ENCODE measurements at places on chromosomes 5 and 9.

GRCh38 chr9:123606141-123606540 lies 250.1 kb downstream of the CRB2 start:
- DNase-seq = no peak

DNA sequence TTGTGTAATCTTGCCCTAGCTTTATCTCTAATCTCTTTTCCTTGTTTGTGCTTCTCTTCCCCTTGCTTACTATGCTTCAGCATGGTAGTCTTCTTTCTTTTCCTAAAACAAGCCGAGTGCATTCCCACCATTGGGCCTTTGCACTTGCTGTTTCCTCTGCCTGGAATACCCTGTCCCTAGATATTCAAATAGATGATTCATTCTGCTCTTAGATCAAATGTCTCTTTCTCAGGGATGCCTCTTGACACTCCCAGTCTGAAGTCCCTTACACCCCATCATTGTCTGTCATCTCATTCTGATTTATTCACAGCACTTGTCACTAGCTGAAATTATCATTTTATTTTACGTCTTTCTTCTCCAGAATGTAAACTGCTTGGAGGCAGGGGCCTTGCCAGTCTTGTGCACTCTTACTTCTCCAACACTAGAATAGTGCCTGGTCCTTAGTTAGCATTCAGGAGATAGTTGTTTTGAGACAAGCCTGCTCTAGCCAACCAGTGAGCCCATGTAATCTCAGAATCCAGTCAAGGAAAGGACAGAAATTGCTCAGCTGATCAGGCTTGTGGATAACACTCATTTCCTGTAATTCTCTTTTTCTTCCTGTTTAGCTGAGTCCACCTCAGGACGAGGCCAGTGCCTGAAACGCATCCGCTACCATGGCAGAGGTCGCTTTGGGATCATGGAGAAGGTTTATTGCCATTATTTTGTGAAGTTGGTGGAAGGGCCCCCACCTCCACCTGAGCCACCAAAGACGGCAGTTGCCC lies 25.4 kb downstream of the MRPL22 start:
- DNase-seq = no peak

- DNase-seq = peak; percentile 47
These were observed 7.1 kb upstream of the AFAP1L1 start for GRCh38 chr5:149264439-149265067.

- DNase-seq = no peak
These were observed 151.0 kb upstream of the PAPPA start for GRCh38 chr9:116002624-116003023.

GRCh38 chr5:179271821-179272325 lies 73.4 kb downstream of the ADAMTS2 start:
- DNase-seq = no peak

DNA sequence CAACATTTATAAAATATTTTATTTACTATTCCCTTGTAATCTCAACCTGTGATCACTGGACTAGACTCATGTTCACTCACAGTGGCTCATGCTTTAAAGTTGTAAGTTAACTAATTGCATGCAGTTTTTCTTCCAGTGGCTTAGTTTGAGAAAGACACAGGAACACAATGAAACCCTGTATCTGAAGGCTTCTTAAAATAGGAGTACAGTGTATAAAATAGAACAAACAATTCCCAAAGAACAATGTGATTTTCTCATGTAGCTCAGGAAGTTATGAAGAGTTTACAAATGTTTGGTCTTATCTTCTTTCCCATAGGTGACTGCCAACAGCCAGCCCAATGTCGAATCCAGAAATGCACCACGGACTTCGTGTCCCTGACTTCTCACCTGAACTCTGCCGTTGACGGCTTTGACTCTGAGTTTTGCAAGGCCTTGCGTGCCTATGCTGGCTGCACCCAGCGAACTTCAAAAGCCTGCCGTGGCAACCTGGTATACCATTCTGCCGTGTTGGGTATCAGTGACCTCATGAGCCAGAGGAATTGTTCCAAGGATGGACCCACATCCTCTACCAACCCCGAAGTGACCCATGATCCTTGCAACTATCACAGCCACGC lies 5.9 kb downstream of the RGMB start:
- no peak for DNase-seq

DNA sequence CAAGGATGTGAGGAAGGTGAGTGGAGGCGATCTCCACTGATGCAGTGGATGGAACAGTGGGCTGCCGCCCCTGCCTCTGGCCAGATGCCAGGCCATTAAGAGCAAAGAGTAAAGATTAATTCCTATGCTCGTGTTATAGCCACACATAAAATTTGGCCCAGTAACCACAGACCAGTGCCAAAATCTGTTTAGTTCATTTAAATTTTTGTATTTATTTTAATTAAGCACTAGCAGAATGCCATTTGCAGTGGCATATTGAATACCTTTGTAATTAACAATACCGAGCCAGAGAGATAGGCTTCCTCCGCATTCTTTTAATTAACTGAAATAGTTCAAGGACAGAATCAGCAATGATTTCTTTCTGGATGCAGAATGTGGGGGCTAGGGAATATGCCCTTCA lies 179.8 kb downstream of the MED10 start:
- no peak for DNase-seq

DNA sequence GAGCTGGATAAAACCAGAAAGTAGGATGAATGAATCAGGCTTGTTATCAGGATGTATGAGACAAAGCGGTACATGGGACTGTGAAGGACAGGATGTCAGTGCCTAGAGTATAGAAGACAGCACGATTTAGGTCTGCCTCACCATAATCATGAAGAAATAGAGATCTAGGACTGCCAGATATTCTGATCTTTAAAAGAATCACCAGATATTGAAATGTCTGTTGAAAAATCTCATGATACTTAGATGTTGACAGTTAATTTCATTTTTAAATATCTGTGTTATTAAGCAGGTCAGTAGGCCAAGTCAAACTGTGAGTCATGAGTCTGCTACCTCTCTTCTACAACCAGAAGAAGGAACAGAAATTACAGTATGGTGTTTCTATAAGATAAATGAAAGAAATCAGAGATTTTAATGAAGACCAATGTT lies 65.0 kb downstream of the ST8SIA4 start:
- no peak for DNase-seq

DNA sequence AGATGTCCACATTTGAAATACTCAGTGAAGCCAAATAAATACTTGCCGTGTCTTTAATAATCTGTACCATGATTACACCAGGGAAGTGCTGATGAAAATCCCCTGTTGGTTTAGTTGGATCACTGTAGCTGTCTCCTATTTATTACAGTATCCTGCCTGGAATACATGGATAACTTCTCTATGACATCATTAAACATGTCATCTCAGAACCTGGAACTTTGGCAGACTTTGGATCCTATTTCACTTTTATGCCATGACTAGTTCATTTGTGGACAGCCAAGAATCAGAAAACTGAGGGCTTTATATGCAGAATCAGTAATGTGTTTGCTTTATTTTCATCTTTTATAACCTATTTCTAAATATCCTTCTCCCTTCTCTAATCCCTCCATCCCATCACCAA lies at the start of gene TXNDC8:
TXNDC8 (minus strand) TSS at position 137 of the 400 bp plus-strand sequence.
- DNase-seq = no peak

DNA sequence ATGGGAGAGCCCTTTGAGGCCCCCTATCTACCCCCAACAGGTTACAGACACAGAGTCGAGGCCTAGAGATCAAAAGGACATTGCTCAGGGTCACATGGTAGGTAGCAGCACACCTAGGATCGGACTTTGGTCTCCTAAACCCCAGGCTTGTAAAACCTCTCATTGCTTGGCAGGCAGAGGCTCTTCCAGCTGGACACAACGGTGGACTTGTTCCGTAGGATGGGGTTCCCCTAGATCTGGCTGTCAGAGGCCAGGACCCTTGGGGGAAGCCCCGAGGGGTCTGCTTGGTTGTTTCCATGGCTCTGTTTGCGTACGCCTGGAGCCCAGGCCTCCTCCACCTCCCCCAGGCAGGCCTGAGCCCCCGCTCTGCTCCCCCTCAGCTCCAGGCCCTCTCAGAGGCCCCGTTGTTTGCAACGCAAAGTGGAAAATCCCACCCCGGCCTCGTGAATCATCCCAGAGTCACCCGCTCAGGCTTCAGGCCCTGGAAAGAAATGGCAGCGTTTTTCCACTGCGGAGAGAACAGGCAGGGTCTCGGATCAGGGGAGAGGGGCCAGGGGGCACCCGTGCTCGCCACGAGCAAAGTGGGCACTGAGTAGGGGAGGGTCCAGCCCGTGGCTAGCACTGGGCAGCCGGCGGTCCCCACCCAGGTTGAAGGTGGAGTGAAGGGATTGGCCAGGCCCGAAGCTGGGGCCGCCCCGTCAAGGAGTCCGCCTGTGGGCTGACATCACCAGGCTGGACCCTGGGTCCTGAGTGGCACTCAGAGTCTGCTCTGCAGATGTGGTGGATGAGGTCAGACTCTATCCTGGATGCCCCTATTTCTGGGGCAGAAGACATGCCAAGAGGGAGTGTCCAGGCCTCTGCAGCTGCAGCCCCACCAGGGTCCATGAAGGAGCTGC lies 19.8 kb downstream of the COL27A1 start:
- DNase-seq = no peak

DNA sequence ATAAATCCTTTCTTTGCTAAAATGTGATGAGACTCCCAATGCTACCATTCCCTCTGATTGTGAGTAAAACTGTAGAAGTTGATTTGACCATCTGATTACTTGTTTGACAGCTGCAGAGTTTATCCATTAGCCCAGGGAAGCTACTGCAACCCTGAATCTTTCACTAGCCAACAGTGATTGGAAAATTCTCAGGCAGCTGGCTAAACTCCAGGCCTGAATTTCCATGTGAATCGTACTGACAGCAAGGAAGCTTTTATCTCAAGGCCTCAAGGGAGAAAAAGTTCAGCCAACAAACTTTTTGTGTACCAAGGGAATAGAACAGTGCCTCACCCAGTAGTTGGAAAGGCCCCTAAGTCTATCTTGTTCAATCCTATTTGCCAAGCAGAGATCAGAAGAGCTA lies 246.7 kb upstream of the TRPM3 start:
- DNase-seq = no peak

- DNase-seq = no peak
These were observed 700.8 kb downstream of the MAT2B start for GRCh38 chr5:164206196-164206595.

DNA sequence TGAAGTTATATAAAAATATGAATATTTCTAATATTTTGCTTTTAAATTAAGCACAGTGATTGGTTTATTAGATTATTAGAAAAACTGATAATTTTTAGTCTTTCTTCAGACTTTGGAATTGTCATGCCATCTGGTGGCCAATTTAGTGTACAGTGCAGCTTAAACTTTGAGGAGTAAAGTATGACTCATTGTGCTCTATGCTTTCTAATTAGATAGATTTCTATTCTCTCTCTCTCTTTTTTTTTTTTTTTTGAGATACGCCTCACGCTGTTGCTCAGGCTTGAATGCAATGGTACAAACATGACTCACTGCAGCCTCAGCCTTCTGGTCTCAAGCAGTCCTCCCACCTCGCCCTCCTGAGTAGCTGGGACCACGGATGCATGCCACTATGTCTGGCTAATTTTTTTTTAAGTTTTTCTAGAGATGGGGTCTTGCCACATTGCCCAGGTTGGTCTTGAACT lies 42.1 kb upstream of the GPR21 start:
- no peak for DNase-seq

GRCh38 chr5:40796487-40796889 lies 1.7 kb downstream of the PRKAA1 start:
- no peak for DNase-seq

DNA sequence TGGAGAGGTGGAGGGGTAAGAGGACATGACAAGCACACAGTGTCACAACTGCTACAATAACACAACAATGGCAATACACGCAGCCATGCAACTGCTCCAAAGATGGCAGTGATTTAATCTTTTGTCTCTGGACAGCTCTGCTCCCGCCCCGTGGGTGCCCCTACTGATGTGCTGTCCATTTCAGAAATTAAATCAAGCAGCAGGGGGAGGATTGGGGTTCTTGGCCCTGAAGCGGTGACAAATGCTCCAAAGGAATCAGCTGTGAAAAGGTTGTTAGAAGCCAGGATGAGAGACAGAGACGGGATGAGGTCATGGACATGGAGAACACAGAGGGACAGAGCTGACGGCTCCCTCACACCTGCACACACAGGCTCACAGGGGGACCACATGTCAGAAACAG lies 22.6 kb downstream of the CNTFR start:
- DNase-seq = no peak

- no peak for DNase-seq
These were observed 6.8 kb upstream of the HNRNPA0 start for GRCh38 chr5:137760719-137761516.

DNA sequence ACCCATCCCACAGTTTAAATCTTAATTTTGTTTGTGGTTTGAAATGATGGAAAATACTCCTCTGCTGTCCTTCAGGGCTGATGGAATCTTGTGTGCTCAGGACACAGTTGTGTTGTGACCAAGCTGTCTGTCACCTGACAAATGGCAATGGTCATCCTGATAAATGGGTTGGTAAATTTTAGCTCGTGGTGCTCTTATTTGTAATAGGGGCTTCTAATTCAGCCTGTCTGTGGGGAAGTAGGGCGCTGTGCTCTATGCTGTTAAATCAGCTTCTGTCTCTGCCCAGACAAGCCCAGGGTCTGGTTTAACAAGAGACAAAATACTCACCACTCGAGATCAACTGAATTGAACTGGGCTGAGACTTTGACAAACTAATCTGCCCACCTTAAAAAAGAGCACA lies 4.5 kb downstream of the LRRTM2 start:
- DNase-seq = no peak

DNA sequence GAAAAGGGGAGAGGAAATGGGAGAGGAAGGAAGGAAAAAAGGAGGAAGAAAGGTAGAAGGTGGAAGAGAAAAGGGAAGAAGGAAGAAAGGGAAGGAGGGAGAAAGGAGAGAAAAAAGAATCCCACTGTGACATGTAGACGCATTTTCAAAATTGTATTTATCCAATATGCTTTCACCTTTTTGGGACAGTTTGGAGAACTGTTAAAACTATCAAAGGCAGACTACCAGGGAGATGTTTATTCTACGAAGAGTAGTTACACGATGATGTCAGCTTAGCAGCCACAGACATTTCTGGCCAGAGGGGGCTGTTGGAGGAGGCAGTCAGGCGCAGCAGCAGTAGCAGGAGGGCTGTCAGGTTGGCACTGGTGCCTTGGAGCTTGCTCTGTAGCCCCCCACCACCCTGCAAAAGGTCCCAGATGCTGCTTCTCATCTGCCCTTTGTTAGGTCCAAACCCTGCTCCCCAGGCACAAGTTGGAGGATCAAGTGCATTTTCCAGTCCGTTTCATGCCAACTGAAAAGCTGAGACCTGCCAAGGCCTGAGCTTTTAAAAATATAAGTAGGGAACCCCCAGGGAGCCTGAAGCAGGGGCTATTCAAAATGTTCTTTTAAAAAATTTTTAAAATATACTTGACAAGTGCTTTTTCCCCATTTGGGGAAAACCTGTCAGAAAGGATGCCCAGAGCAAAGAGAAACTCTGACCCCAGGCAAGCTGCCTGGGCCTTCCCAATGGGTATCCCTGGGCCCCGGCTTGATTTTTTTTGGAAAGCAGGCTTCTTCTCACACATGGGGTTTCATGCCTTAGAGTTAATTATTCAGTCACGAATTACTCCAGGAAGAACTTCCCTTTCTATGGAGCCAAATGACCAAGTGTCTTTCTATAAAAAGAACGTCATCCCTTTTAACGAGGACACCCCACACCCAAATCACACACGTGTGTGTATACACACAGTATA lies 203.3 kb downstream of the SLIT3 start:
- no peak for DNase-seq

GRCh38 chr5:28399211-28399610 lies 1360.8 kb upstream of the CDH9 start:
- DNase-seq = no peak

All from activated effector memory CD4-positive, alpha-beta T cell treated with Interleukin-2 at 50 U/mL for 16 hours (primary cell).